ENCODE measurements at places on chromosomes 1 and 21.

GRCh38 chr1:240247899-240248298 is 156.2 kb downstream of the FMN2 start:
- DNase-seq = no peak

- peak; percentile 47 for DNase-seq
Observed at GRCh38 chr1:181062836-181063428, 25.6 kb upstream of the IER5 start.

GRCh38 chr21:16583556-16583955 is 853.8 kb downstream of the USP25 start:
- DNase-seq = no peak

- DNase-seq = peak; percentile 11
Observed at GRCh38 chr1:84436876-84437655, 38.8 kb downstream of the DNASE2B start.

DNA sequence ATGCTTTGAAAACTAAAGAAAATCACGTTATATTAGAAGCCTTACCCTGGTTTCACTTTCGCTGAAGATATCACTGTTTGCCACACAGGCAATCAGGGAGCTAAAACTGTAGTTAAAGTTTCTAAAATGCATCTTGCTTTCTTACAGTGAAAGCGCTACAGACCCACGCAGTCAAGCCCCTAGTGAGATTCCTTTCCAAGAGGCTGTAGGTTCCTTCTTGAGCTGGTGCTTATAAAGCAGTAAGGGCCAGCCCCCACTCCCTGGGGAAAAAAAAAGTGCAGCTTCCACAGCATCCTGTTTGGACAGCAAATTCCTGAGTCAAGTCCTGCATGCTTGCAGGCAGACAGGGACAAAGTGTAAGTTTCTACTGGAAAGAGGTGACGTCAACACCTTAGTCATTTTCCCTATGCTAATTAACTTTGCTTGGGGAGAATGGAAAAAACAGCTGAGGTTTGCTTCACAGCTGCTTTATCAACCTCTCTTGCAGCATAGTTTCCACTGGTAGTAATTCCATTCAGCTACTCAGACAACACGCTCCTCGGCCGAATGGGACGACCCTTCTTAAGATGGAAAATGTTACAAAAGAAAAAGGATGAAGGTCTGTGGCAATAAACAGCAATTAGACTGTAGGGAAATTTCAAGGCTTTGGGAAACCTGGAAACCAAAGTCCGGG is 14.7 kb upstream of the KCNE1 start:
- peak; percentile 3 for DNase-seq

- no peak for DNase-seq
Observed at GRCh38 chr1:54619749-54620148, 3.6 kb downstream of the FAM151A start.

GRCh38 chr1:10431070-10431730 is 967 bp downstream of the CENPS start:
- no peak for DNase-seq

DNA sequence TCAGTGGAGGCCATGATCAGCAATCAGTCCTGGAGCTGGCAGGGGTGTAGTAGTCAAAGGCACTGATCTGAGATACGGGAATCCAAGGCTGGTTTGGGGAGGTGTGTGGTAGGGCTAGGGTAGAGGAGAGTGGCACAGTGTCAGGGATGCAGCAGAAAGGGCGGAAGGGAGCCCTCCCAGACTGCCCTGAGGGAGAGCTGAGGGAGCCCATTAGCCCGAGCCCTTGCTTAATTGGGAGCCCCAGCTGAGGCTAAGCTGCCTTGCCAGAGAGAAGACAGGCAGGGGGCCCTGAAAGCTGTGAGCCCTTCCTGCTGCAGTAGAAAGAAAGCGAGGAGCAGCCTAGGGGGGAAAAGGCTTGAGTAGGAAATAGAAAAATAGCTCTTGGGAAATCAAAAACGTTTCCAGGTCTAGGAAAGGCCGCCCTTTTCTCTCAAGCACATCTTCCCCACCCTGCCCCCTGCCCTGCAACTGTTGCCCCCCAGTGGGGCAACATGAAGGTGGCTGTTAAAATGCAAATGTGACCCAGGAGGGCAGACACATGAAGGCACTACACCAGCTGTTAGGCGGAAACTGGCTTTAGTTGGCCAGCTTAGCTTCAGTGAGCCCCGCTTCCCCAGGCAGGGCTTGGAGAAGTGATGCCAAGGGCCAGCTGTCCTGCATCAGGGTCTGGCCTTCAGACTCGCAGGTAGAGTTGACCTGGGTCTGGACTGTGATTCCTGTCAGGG is 106.2 kb downstream of the UCK2 start:
- DNase-seq = no peak

- peak; percentile 78 for DNase-seq
Observed at GRCh38 chr1:27416387-27417111, 24.1 kb downstream of the GPR3 start.

GRCh38 chr1:224497714-224498573 is 63.3 kb upstream of the WDR26 start:
- DNase-seq = peak; percentile 62

DNA sequence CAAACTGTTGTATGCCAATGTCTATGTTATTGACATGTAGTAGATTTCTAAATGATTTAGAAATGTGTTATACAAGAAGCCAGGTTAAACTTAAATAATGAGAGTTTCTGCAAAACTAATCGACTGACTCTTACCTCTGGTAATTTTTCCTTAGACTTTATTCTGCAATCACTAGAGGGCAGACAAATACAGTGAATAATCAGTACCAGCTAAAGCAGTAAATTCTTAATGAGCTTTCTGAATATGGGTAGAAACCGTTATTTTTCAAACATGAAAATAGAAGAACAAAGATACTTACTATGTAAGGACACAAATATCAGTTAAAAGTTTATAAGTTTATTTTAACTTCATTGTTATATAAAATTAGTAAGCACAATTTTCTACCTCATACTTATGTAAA is 97.9 kb upstream of the RGS1 start:
- DNase-seq = peak; percentile 64

- DNase-seq = no peak
Observed at GRCh38 chr1:11227106-11228077, 35.0 kb downstream of the MTOR start.

DNA sequence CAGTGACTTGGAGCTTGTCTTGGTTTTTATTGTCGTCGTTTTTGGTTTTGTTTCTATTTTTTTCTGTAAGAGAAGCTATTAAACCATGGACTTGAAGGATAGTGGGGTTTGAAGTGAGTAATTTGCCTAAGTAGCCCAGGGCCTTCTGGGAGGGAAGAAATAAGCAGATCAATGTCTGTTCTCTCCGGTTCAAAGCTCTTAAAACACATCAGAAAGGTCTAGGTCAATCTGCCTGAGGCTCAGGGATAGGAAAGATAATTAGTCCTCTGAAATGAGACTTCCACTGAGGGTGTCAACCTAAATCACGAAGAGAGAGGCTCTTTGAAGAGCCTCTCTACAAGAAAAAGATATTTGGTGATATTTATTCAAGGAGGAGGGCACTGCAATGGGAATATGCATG is 178.0 kb downstream of the MATN1 start:
- no peak for DNase-seq

DNA sequence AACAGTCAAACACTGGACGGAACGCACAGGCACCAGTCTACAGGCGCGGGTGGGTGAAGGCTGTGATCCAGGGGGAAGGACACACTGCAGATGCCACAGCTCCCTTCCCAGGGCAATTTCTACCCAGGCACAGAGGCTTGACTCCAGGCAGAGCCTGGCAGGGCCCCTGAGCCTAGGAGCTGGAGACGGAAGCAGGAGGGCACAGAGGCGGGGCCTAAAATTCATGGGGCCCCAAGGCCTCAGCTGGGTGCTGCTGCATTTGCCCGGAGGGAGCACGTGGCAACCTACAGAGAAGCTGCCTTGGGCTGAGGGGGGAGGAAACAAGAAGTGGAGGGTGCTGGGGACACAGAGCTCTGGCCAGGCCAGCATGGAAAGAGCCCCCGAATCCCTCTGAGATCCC is 41.2 kb downstream of the UBE2G2 start:
- DNase-seq = no peak

DNA sequence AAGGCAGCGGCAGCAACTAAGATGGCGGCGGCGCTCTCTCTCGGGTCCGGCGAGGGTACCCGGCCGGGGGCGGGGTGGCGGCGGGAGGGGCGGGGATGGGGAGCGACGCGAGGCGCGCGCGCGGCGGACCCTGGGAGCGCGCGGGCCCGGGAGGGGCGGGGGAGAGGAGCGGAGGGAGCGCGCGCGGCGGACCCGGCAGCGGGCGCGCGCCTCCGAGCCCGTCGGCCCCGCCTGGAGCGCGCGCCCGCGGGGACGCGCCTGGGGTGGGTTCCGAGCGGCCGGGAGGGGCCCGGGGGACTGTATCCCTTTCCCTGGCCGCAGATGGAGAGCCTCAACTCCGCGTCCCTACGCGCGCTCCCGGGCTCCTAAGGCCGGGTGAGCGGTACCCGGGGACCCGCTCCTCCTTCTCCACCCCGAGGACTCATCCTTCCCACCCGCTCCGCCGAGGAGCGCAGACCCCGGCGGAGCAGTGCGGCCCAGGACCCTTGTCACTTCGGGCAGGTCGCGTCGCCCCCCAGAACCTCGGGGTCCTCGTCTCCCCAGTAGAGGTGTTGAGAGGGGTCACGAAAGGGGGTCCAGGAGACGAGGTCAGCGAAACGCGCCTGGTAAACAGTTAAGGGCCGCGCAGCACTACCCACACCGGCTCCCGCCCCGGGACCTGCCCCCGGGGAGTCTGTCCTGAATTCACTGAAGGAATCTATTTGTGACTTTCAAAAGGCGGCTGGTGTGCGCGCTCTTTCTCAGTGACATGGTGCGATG is at the start of gene CLSTN1:
TSS of gene CLSTN1 (minus strand) at position 23 of the 759 bp plus-strand sequence. CDS start 232 bp downstream, outside the sequence.
- peak; percentile 92 for DNase-seq

- no peak for DNase-seq
Observed at GRCh38 chr1:180312926-180313325, 82.9 kb downstream of the LHX4 start.

DNA sequence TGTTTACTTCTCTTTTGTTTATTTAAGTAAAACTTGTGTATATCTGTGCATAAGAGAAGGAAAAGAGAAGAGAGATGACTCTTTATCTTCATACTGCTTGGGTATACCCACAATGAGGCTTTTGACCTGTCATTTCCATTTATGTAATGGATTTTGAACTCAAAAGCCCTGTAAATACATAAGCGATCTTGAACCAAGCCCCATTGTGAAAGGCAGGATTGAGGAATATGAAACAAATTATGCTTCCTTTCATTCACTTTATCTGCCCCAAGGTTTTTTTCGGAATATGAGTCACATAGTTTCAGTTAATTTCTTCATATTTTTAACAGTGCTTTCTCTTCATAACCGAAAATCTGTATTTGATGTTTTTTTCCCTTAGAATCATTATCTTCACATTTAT is 21.4 kb downstream of the CNST start:
- DNase-seq = no peak

DNA sequence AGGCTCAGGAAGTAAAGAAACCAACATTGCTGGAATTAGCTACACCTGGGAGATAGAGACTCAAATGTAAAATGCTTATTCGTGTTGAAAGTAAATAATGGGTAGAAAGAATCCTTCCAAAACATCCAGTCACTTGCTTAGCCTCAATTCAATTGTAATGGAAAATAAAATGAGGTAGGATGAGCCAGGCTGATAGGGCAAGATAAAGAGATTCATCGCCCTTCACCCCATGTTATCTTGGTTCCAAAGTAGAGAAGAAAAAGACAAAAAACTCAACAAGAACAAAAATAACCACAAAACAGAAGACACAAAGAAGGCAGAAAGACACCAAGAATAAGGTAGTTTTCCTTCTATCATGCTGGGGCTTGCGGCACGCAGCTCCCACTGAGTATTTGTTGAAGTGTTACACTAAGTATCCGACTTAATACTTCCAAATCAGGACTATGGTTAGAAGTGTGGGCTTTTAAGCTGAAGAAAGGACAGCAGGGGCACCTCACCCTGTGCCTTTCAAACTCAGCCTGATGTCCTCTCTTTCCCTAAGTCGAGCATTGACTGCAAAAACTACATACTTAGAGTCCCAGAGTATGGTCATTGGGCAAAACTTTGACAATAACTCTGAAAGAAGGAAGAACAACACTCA is 202.1 kb downstream of the VAV3 start:
- DNase-seq = no peak

- no peak for DNase-seq
Observed at GRCh38 chr1:165174491-165174890, 182.0 kb downstream of the LMX1A start.

DNA sequence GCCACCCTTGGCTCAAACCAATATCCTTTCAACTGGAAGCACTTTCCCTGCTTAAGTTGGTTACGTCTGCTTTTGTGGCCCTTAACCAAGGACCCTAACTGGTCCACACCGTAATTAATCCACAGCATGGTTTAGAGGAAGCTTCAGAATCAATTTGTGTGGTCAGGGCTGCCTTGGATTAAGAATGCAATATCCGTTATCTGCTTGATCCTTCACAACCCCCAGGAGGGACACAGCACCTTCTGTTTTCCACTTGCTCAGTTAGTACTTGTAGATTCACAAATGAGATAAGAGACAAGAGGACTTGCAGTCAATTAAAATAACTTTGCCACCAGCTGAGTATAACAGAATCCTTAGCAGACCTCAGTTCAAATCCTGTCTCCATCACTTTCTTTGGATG is 56.9 kb upstream of the LRP8 start:
- no peak for DNase-seq

- no peak for DNase-seq
Observed at GRCh38 chr1:246193537-246193936, 313.5 kb downstream of the SMYD3 start.

DNA sequence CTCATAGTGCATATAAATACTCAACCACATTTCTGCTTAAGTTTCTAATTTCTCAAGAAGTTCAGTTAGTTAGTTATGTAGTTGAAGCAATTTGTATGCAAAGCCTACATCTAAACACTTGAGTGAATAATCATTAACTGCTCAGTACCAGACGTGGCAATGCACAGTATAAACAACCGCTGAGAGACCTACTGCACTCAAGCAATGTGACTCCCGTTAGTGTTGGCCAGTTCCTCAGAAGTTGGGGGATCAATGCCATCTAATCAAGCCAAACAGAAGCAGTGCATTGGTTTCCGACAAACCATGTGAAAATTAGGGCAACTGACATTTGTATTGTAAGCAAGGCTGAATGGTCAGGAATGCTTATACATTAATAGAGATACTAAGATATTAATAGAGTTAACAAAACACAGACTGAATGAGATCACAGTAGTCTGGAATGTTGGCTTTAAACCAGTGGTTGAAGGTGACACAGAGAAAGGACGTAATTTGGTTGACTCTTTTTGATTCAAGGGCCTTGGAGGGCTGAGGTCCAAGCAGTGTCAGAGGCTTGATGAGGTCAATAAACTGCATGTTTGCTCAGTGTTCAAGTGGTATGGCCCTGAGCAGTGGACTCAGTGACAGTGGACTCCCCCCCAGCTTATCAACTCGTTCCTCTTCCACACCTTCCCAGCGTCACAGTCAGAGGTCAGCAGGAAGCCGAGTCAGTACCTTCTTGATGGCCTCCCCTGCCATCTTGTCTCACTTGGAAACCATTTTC is 255.5 kb downstream of the CTH start:
- no peak for DNase-seq

GRCh38 chr1:110957798-110958197 is 5.9 kb downstream of the LRIF1 start:
- no peak for DNase-seq
